ENCODE measurements at places on chromosomes 5 and 9.

- no peak for DNase-seq
Observed at GRCh38 chr9:81671880-81672280, 17.5 kb downstream of the TLE1 start.

DNA sequence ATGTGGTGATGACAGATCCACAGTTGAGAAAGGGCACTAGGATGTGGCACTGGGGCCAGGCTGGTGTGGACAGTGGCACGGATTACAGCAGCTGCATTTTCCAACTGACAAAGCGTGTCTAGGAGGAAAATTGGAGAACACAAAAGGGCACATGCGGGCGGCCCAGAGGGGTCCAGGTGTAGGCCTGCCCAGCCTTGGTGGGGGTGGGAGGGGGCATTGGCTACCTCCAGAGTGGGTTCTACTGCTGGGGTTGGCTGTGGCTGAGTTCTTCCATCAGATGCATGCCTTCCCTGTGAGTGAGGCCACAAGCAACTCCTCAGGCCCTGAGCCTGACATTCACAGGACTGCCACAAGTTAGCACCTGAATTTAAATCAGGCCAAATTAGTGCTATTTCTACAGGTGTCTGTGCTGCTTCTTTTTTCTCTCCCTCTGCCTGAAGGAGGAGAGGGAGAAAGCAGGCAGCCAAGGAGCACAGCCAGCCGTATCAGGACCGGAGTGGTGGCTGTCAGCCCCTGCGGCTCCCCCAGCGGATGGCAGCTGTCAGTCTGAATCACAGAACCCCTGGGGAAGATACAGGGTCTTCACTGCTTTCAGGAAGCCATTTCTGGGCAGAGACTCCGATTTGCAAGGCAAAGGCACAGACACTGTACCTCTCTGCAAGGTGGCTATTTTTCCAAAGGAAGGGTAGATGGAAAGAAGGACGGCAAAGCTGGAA, 464.2 kb downstream of the SPOCK1 start:
- no peak for DNase-seq

DNA sequence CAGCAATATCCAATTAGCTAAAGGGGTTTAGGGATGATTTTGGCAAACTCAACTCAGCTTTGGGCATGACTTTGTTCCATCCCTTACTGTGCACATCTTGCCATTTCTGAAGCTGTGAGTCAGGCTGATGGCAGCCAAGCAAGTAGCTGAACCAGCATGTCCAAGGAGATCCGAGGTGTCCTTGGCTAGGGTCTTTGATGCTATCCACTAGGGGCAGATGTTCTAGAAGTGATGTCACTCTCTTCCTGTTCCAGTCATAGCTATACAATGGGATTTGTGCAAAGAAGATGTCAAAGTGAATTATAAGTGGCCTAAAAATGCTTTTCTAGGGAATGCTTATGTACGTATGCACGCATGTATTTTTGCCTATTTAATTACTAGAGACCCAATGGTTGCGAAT, 160.8 kb upstream of the PAPPA start:
- no peak for DNase-seq

DNA sequence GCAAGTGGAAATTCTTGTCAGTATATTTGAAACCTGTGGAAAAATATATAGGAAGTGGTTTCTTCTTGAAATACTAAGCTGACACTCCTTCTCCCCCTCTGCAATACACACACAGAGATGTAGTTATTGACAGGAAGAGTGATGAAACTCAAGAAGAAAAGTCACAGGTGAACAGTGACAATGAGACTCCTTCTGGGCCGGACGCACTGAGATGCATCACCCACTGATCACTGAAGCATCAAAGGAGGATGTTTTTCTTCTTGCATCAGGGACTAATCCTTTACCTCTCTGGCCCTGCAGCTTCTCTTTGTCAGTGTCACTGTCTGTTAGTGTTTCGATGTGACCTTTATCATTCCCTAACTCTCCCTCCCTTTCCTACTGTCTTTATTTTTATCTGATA, 1864.2 kb upstream of the C9orf72 start:
- no peak for DNase-seq

GRCh38 chr9:110399983-110400382, 62.3 kb upstream of the TXNDC8 start:
- no peak for DNase-seq

DNA sequence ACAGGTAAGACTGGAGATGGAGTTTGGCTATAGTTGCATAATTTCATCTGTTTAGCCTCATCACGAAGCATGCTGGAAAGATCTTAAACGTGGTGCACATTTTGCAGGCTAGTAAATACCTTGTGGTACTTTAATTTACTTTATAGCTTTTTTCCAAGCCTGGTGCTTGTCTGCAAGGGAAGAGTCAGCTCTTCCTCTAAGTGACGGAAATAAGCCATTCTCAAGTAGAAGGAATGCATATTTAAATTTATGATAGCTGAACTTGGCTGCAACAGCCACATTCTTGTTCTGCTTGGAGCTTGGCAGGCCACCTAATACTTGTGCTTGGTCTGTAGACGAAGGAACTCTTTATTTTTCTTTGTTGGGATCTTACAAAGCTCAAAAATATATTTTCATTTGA, 188.0 kb upstream of the PIK3R1 start:
- no peak for DNase-seq

- no peak for DNase-seq
Observed at GRCh38 chr5:178113141-178113787, at the start of gene N4BP3. TSS of gene N4BP3 (plus strand) at chr5:178113532. CDS start at chr5:178119584, 6,052 bp downstream.

DNA sequence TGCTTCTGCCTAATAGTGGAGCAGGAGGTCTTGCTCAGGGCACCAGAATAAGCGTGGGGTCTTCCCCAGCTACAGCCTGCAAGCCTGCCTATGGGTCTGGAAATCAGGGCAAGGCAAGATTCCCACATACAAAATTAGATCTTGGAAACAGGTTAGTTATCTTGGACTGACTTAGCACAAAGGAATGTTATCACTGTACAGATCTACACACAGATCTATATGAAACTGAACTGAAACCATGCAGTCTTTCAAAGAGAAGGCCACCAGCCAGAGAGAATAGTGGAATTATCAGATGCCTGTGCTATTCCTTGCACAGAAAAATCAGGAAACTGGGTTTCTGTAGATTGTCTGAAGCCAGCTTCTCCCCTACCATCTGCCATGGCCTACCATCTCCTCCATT, 585.7 kb downstream of the ACTL7B start:
- DNase-seq, result no peak
